Omental fat pad (tissue), 4 donors: ENCODE measurements at places on chromosomes 16 and 17.

- DNase-seq: no peak
These were observed 22.5 kb downstream of the HEATR9 start for GRCh38 chr17:35846055-35846809.

- no peak for DNase-seq
These were observed 2.3 kb downstream of the GRB2 start for GRCh38 chr17:75403131-75403530.

DNA sequence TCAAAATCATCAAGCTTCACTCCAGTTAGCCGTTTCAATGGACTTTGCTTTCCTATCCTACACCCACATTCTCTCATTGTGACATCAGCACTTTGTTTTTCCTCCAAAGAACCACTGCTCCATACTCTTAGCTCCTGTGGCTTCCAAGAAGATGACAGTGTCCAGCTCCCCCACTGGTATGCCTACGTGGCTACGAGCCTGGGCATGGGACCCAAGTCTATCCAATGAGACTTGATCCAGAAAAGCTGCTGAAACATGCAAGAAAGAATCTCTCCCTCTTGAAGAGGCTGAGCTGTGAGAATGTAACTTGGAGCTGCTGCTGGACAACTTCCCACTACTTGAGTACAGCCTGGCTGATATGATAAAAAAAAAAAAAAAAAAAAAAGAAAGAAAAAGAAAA lies 9.4 kb downstream of the TOX3 start:
- no peak for DNase-seq

- DNase-seq: no peak
These were observed 56.6 kb downstream of the ESRP2 start for GRCh38 chr16:68179196-68179795.

- DNase-seq: no peak
These were observed 17.2 kb downstream of the ABCC12 start for GRCh38 chr16:48138543-48138942.

DNA sequence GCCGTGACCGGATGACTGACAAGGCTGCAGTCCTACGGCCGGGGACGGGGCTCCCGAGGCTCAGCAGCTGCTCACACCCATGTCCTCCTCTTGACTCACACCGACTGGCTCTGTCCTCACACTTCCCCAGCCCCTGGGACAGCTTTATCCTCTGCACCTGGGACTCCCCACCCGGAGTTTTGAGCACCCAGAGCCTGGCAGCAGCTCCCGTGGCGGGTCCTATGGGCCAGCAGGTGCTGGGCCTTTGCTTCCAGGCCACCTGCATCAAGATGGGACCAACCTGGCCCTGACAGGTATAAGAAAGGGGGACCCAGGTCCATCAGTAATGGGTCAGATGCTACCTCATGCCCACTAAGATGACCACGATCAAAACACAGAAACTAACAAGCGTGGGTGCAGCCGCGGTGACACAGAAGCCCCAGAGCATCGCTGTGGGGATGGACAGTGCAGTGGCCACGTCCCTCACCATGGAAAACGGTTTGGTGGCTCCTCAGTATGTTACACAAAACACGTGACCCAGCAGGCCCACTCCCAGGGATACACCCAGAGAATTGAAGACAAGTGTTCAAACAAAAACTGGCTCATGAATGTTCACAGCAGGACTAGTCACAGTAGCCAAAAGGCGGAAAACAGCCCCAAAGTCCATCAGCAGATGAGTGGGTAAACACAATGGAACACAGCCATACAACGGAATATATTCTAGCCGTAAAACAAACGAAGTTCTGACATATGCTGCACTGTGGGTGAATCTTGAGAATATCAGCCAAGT lies 3.3 kb upstream of the NOTUM start:
- no peak for DNase-seq

GRCh38 chr16:30187971-30188561 lies 4.7 kb downstream of the CORO1A start:
- no peak for DNase-seq

- DNase-seq: no peak
These were observed 351.0 kb upstream of the PSMD7 start for GRCh38 chr16:73945631-73946030.

DNA sequence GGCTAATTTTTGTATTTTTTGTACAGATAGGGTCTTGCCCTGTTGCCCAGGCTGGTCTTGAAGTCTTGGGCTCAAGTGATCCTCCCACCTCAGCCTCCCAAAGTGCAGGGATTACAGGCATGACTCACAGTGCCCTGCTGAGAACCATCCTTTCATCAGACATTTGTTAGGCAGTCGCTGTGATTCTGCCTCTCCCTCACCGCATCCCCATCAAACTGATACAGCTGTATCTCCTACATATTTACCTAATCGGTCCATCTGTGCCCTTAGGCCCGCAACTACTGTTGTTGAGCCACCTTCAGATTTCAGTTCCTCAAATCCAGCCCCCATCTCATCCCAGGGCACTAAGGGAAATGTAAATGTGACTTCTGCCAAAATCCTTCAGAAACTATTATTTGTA lies 2.0 kb upstream of the SLC43A2 start:
- DNase-seq: no peak

- DNase-seq: no peak
These were observed 17.3 kb upstream of the KRT24 start for GRCh38 chr17:40720899-40721298.

DNA sequence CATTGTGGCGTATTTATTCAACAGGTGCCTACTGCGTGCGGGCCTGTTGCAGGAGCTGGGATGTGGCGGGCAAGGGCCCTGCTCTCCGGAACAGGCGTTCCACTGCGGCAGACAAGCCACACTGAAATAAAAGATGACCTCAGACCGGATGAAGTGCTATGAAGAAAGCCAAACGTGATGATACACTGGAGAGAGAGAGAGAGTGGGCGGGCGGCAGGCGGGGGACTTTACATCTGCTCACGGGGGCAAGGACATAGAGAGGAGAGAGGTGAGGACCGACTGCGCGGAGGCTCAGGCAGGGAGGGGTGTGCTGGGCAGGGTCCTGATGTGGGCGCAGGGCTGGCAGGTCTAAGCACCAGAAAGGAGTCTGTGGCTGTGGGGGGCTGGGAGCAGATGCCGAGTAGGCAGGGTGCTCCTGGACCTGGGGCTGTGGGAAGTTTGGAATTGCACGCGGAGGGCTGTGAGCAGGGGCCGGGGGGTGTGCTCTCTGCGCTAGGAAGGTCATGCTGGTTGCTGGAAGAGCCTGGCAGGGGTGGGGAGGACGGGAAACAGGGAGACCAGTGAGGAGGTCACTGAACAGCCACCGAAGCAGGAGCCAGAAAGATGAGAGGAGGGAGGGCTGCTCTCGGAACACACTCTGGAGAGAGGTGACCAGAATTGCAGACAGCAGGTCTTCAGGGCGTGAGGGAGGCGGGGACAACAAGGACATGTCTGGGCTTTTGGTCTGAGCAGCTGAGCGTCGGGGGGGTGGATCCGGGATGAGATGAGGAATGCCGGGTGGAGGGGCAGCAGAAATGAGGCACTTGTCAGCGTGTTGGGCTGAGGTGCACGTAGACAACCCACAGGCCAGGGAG lies 9.9 kb downstream of the MXRA7 start:
- no peak for DNase-seq

DNA sequence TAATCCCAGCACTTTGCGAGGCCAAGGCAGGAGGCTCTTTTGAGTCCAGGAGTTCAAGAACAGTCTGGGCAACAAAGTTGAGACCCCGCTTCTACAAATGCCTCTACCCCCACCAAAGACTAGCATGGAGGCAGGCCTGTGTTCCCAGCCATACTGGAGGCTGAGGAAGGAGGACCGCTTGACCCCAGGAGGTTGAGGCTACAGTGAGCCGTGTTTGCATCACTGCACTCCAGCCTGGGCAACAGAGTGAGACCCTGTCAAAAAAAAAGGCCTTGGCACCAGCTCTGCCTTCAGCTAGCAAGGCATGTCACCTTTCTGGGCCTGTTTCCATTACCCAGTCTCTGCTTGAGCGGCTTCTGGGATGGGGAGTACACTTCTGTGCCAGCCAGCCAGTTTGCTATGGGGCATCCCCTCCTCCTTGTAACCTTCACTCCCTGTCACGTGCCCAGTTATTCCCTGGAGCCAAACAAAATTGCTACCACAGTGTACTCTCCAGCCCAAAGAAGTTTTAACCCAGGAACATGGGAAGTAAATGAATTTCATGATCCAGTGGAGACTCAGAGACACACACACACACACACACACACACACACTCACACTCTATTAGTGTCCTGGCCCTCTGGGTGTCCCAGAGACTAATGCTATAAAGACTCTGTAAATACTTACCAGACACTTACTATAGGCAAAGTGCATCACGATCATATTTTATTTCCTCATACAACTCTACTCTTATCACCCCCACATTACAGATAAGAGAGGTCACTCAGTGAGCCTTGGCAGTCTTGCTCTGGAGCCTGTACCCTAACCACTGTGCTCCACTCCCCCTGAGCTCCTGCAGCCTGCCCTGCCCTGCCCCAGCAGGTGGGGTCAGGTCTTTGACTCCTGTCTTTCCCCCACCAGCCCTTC lies 2.5 kb downstream of the CISD3 start:
- DNase-seq: no peak

DNA sequence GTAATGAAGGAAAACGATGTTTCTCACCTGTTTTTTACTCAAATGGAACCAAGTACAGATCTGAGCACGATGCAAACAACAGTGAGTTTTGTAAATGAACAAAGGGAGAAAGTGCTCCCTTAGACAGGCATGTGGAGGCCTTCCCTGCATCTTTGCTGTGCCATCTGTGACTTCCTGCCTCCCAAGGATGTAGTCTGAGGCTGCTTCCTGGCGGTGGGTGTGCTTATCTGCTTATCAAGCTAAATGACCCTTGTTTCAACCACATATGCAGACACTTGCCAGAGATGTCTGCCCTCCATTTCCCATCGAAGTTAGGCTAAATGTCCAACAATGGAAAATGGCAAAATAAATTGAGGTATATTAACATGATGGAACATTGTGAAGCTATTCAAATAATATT lies 34.6 kb downstream of the RGS9 start:
- no peak for DNase-seq

DNA sequence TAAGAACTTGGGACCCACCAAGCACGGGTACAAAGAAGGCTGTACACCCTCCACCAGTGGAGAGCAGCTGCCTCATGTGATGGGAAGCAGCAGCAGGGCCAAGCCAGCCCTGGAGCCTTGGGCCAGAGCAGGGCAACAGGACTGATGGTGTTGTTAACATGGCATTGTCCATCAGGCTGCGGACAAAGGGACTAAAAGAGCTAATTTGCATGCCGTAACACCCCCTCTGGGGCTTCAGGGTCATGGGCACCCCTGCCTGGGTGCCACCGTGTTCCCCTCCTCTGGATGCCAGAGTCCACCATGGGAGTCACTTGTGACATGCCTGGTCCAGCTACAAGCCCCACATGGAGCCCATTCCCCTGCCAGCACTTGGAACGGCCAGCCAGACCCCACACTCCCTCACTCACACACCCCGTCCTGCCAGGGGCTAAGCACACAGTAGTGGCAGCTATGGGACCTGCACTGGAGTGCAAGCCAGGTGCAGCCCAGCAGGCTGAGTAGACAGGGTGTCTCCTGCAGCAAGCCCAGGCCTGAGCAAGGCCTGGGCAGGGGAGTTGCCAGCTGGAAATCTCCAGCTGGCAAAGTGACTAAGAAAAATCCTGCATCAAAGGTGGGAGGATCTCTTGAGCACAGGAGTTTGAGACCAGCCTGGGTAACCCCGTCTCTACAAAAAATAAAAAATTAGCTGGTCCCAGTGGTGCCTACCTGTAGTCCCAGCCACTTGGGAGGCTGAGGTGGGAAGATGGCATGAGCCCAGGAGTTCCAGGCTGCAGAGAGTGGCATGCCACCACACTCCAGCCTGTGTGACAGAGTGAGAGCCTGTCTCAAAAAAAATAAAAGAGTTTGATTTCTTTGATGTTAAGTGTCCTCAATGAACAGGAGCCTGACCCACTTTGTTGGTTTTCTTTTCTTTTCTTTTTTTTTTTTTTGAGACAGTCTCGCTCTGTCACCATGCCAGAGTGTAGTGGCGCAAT lies 33.7 kb downstream of the NOL11 start:
- DNase-seq: no peak

GRCh38 chr17:78999056-78999768 lies 10.4 kb downstream of the CANT1 start:
- DNase-seq: peak; percentile 7

GRCh38 chr16:78106686-78107085 lies 7.2 kb downstream of the WWOX start:
- no peak for DNase-seq

GRCh38 chr16:12406926-12407690 lies 396.6 kb downstream of the CPPED1 start:
- no peak for DNase-seq

DNA sequence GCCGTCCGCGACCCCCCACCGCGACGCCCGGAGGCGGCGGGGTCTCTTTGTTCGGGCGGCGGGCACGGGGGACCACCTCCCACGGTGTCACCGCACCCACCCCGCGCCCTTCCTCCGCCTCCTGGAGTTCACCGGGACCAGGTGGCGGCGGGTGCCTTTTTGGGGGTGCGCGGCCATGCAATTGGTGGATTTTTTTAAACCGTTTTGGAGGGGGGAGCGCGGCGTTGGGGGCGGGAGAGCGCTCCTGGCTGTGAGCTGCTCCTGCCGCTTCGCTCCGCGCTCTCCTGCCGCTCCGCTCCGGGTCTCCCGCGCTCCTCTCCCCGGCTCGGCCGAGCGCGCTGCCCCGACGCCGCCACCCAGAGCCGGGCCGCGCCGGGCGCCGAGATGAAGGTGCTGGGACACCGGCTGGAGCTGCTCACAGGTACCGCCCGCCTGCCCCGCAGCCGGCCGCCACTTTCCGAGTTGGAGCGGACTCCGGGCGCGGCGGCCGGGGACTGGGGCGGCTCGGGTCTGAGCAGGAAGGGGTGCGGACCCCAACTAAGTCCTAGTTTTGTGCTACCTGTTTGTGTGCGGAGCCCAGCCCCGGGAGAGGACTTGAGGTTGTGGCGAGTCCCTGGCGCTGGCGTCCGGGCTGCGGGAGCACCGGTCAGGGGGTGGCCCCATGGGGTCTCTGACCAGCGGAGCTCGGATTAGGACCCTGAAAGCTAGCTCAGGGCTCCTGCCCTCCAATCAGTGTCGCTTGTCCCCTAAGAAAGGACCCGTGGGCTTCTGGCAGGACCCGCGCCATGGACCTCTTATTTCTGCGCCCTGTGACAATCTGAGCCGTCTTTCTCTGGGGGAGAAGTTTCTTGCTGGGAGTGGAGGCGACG lies 35.7 kb upstream of the NDRG4 start:
- DNase-seq: no peak

DNA sequence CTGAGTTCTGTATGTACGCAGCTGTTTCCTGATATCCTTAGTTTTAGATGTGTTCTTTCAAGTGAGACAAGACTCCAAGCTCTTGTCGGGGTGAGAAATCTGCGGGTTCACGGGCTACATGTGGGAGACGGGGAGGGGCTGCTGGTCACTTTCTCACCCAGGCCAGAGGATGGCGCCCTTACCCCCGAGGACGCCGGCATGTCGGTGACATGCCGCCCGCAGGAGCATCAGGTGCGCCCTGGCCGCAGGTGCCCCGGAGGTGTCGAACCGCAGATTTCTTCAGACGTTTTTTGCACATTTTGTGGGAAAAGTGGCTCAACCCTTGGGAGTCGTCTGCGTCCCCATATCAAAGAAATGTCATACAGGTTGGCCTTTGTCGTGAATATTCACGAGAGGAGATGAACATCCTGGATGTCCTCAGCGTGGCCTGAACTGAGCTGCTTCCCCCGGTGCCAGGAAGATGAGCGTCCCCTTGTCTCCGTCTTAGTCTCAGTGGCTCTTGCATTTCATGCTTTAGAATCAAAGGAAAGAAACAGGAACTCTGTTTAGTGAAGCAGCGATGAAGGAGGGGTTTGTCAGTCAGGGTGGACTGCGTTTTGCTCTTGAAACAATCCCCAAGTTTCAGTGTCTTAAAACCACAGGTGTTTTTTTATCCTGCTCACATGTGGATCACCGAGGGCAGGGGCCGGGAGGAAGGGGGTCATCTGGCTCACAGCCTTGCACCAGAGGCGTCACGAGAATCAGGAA lies 75.4 kb upstream of the ZNF750 start:
- DNase-seq: no peak
